Ammon's horn (tissue), 1 donor: ENCODE measurements at places on chromosomes 3 and 15.

GRCh38 chr3:178002113-178002512 lies 534.1 kb upstream of the KCNMB2 start:
- DNase-seq = no peak

DNA sequence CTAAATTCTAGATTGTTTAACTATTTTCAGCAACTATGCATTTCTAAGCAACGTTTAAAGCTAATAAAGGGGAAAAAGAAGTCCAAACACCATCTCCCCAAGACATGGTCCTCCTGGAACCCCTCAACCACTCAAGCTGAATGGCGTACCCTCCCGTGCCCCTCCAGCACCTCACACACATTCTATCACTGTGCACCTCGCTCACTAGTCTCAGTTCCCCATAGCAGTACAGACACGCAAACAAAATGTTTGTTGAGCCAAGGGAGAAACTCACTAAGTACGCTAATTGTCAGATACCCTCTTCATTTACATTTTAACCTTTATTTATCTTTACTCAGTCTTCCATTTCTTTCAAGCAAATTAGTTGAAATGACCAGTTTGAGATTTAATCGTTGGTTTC lies 48.8 kb downstream of the ACAP2 start:
- DNase-seq = no peak

GRCh38 chr15:42070976-42071350 lies 23.4 kb downstream of the PLA2G4D start:
- DNase-seq = no peak

DNA sequence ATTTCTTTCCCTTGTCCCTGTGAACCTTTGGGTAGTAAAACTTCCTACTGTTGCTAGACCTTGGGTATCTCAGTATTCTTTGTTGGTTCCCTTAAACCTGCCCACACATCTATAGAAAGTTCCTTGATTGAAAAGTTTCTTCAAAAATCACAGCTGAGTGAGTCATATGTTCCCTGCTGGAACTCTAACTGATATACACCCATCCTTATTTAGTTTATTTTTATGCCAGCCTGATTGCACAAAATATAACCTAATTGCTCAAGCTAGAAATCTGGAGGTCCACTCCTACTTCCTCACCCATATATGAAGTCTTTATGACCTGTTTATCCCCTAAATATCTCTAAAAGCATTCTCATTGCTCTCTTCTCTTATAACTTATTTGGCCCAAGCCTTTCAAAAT lies 13.7 kb upstream of the GJD2 start:
- DNase-seq = no peak

GRCh38 chr3:140265302-140265701 lies 330.3 kb downstream of the CLSTN2 start:
- DNase-seq = no peak

DNA sequence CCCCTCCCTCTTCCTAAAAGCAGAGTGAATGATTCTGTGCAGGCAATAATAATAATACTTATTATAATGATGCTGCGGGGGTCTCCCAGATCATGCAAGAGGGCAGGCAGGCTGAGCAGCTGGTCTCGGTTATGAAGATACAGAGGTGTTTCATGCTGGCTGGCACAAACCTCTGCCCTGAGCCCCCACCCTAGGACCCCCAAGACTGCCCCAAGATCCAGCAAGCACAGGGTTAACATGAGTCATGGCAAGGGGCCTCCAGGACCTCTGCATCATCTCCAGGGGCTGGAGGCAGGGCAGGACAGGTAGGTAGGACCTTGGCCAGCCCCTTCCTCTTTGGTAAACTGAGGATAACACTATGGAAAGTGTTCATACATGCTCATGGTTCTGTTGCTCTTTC lies 2.7 kb downstream of the MGLL start:
- DNase-seq = no peak

- DNase-seq = no peak
These were observed 296.6 kb downstream of the PLOD2 start for GRCh38 chr3:145864336-145864735.

DNA sequence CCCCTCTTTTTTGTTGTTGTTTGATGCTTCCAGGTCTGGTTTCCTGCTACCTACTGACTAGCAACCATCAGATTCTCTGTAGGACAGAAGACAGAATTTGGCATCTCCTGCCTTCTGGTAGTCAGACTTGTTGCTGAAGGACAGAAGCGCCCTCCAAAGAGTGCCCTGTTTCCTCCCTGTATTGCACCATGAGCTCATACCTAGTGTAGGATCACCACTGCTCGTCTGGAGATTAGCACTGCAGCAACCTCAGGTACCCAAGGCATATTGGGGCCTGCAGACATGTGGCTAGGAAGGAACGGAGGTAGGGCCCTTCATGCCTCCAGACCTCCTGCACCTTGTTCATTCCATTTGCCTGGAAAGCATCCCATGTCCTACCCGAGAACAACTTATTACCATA lies 78.1 kb downstream of the NPTN start:
- DNase-seq = no peak

DNA sequence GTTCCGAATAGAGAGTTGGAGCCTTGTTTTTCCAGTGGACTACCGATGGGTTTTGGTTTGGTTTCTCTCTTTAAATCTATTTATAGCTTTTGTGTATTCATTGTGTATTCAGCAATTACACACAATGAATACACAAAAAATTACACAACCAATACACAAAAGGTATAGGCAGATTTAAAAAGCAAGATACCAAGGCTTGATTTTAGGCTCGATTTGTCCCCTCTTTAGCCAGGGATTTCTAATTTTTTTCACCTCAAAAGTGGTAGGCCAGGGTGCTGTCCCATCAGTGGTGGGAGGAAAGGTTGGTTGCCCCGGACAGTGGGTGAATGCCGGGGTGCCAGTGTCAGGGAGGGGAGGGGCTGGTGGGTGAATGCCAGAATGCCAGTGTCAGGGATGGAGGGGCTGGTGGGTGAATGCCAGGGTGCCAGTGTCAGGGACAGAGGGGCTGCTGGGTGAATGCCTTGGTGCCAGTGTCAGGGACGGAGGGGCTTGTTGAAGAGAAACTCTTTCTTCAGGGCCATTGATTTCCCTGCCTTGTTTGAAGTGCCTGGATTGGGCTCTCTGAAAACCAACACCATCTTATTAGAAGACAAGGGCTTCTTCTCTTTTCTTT lies 186.2 kb downstream of the GOLGA6L6 start:
- DNase-seq = peak; percentile 13

DNA sequence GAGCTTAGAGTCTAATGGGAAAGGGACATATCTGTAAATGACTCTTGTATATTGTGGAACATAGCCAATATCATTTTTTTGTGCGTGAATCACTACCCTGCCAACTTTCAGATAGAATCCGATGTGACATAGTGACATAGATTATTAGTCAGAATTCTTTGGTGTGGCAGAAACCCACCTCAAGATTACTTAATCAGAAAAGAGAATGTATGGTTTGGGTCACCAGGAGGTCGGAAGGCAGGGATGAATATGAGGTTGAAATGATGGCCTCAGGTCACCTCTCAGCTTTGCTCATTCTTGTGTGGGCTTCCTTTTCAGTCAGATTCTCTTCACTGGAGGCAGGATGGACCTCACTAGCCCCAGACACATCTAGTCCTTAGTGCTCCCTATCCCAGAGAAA lies 41.4 kb downstream of the SNAPC5 start:
- no peak for DNase-seq

DNA sequence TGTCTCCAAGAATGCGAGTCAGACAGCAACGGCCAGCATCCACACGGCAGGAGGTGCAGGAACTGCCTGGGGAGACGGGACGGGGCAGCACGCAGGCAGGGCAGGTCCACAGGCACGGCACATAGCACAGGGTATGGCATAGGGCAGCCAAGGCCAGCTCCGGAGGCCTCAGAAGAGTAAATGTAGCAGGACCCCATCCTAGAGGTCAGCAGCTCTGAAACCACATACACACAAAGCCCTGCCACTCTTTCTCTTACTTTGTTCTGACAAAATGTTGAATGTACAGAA lies 26.9 kb downstream of the ZXDC start:
- no peak for DNase-seq

- DNase-seq = no peak
These were observed 48.4 kb upstream of the LIMD1 start for GRCh38 chr3:45546126-45546620.

DNA sequence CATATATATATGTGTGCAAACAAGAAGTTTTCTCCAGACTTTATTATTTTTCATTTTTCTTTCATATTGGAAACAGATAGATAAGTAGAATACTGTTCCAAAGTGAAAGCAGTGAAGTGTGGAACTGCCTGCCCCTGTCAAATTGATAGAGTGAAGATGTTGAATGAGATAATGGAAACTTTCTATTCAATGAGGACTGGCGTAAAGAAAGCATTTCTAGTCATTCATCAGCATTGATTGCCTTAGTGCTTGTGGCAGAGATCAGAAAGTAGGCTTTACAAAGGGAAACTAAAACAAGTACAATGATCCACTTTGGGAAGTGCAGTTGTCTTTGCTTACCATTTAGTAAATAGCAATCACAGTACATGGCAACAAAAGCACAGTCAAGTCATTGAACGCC lies 300.0 kb downstream of the CADM2 start:
- peak; percentile 15 for DNase-seq

DNA sequence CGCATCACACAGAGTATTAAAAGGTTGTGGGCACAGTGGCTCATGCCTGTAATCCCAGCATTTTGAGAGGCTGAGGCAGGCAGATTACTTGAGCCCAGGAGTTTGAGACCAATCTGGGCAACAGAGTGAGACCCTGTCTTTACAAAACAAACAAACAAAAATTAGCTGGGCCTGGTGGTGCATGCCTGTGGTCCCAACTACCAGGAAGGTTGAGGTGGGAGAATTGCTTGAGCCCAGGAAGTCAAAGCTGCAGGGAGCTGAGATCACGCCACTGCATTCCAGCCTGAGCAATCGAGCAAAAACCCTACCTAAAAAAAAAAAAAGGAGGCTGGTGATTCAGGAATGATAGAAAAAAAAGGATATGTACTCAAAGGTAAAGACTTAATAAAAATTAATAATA lies 28.2 kb upstream of the ST6GAL1 start:
- no peak for DNase-seq

- no peak for DNase-seq
These were observed 118.2 kb downstream of the ADAM10 start for GRCh38 chr15:58631319-58631718.

DNA sequence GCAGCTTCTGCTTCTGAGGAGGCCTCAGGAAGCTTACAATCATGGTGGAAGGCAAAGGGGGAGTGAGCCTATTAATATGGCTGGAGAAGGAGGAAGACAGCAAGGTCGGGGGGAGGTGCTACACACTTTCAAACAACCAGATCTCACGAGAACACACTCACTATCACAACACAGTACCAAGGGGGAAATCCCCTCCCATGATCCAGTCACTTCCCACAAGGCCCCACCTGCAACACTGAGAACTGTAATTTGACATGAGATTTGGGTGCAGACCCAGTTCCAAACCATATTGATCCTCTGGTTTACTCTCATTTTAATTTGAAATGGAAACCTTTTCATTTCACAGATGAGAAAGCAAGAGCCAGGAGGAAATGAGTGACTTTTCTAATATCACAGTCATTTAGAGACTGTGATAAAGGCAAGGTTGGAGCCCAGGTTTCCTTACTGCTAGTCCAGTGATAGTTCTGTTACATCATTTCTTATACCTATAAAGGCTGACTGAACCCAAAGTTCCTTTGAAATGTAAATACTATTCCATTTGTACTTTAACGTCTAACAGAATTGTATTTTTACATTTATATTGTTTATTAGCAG lies 105.8 kb upstream of the GAP43 start:
- DNase-seq = no peak

GRCh38 chr3:167754049-167754448 lies 18.5 kb downstream of the SERPINI1 start:
- no peak for DNase-seq

GRCh38 chr3:50124800-50125178 lies 30.3 kb upstream of the SEMA3F start:
- DNase-seq = no peak

DNA sequence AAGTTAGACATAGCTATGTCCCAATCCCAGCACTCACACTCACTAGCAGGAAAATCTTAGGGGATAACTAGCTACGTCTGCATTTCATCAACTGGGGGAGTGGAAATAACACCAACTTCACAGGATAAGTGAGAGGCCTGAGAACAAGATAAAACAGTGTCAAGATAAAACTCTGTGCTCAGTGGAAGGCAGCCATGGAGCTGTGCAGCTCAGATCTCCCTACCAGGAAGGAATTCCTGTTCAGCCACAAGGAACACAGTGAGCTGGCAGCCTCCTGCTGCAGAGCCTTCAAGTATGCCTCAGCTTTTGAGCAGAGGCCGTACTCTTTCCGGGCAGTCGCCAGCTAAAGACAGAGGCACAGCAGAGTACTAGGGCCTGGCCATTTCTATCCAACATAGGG lies 115.8 kb upstream of the TOPAZ1 start:
- DNase-seq = no peak
